ENCODE measurements at places on chromosomes 16 and 17.

GRCh38 chr17:32936894-32937500 lies 9.0 kb downstream of the TMEM98 start:
- peak; percentile 70 for DNase-seq

DNA sequence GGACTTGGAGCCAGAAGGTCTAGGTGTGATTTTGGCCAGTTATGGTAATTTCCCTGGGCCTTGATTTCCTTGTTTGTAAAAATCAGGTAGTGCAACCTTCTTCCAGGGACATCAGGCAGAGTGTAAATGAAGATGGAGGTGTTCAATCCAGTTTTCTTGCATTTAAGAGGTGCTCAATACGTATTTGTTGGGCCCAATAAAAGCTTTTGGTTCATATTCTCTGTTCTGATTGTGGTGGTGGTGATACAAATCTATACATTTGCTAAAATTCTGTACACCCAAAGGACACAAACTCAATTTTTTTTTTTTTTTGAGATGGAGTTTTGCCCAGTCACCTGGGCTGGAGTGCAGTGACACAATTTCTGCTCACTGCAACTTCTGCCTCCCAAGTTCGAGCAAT lies 6.0 kb downstream of the CD79B start:
- DNase-seq = no peak

- no peak for DNase-seq
These were observed 6.6 kb downstream of the CANT1 start for GRCh38 chr17:79002796-79003593.

DNA sequence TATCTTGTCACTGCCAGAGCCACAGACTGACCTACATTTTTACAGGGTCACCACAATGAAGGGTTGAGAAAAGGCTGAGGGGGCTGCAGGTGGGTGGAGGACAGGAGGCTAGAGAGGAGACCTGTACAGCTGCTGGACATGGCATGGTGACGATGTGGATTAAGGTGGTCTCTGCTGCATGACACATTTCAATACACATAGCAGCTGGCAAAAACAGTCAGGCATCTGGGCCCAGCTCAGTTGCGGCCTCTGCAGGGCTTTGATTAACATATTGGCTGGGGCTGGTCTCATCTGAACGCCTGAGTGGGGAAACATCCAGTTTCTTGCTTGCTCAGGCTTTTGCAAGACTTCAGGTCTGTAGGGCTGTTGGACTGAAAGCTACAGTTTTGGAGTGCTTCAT lies 265.4 kb upstream of the FOXF1 start:
- no peak for DNase-seq

DNA sequence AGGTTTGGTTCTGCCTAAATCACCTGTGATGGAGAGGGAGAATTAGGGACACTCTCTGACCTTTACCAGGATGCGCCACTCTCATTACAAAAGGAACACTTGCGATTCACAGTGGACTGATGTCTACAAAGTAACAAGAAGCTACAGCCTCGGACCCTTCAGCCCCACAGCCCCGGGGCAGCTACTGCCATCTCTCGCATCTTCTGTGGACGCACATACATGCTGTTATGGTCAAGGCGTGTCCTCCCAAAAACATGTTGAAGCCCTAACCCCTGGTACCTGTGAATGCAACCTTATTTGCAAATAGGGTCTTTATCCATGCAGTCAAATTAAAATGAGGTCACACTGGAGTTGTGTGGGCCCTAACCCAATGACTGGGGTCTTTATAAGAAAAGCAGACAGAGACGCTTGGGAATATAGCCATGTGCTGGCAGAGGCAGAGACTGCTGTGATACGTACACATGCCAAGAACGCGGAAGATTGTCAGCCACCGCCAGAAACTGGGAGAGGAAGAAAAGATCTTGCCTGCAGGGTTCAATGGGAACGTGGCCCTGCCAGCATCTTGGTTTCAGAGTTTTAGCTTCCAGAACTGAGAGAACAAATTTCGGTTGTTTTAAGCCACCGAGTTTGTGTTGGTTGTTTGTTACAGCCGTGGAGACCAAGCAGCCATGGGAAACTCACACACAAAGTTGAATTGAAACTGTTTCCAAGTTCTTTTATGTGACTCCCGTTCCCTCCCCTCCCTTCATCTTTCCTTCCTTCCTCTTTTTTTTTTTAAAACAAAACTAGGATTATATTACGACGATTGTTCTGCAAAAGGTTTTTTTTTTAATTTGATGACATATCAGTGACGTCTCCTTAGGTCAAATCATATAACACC lies 23.1 kb downstream of the ATP2C2 start:
- no peak for DNase-seq

DNA sequence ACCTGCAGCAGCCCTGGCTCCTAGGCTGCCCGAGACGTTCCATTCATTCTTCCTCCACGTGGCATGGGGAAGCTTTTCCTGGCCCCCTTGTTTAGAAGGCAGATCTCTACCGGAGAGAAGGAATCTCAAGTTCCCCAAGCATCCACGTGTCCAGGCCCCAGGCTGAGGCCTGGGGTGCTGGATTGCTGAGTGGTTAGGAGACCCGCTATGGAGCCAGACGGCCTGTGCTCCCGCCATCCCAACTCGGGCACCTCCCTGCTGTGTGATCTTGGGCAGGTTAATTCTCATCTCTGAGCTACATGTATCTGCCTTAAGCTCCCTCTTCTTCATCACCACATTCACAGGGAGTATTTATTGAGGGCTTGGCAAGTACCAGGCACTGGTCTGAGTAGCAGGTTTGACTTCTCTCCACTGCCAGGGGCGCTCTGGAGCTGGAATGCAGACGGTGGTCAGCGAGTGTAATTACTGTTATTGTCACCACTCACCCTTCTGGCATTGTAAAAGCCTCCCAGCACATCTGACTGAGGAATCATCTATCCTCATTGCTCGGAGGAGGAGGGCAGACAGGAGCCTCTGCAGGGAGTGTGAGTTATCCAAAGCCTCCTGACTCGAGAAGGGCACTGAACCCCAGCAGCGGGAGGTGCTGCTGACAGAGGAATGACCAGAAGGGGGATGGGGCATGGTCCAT lies 1.1 kb upstream of the ADGRG1 start:
- peak; percentile 98 for DNase-seq

DNA sequence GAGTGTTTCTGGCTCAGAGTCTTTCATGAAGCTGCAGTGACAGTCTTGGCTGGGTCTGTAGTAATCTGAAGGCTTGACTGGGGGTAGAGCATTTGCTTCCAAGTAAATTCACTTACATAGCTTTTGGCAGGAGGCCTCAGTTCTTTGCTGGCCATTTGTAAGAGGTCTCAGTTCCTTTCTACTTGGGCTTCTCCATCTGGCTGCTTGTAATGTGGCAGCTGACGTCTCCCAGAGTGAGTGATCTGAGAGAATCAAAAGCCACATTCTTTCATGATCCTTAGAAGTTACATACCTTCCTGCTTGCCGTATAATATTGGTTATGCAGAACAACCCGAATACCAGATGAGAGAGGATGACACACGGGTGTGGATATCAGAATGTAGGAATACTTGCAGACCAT lies 39.8 kb downstream of the NF1 start:
- no peak for DNase-seq

DNA sequence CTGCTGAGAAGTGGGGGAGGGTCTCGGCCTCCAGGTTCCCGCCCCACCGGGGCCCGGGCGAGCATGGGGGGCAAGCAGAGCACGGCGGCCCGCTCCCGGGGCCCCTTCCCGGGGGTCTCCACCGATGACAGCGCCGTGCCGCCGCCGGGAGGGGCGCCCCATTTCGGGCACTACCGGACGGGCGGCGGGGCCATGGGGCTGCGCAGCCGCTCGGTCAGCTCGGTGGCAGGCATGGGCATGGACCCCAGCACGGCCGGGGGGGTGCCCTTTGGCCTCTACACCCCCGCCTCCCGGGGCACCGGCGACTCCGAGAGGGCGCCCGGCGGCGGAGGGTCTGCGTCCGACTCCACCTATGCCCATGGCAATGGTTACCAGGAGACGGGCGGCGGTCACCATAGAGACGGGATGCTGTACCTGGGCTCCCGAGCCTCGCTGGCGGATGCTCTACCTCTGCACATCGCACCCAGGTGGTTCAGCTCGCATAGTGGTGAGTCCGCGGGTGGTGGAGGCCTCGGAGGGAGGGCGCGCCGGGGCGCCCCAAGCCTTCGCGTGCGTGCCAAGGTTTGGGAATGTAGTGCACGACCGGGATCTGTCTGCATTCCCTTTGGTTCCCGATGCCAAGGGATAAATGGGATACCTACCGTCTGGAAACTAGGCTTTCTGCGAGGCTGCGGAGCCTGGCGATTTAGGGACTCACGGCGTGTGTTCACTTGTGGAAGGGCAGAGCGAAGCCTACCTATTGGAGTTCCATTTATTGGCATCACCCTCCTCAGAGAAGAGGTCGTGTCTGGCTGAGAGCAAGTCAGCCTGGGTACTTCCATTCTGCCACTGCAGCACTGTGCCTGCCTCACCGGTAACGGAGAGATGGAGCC lies 1.0 kb downstream of the ZNRF1 start:
- peak; percentile 57 for DNase-seq

GRCh38 chr17:1485423-1486376 lies 6.8 kb downstream of the MYO1C start:
- peak; percentile 72 for DNase-seq

- peak; percentile 58 for DNase-seq
These were observed 18.1 kb downstream of the KCNJ12 start for GRCh38 chr17:21394265-21394664.
